ENCODE measurements at places on chromosomes 1 and 21.
A peak's percentile ranks its signal among the peaks of the same experiment; 100 is the strongest.

DNA sequence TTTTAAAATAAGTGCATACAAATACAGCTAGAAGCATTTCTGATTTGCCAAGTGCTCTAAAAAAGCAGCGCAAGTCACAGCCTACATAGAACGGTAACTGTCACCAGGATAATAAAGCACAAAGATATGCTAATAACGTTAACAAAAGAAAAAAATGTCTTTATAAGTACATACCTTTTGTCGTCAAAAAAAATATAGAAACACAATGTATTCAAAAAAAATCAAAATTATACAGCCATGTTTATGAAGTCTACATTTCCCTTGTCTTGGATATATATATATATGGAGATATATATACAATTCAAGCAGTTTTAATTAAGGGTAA, 3.2 kb downstream of the IRF2BP2 start:
- no peak for DNase-seq

DNA sequence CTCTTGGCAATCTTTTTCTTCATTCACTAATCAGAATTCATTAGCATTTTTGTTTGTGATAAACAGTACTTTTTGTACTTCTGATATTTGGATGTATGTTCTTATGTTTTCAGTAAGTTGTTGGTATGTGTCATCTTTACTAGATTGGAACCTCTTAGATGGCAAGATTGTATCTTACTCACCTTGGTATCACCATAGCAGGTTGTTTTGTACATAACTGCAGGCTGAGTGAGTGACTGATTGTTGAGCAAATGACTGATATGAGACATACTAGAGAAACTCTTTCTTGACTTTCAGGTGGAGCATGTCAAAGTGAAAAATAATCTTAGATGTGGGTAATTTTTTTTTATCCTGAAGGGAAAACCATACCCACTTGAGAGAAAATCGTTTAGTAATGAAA, 173.7 kb downstream of the CLEC20A start:
- no peak for DNase-seq

- no peak for DNase-seq
These were observed 8.7 kb downstream of the NFASC start for GRCh38 chr1:204879351-204879750.

GRCh38 chr1:152533327-152533938, 19.2 kb downstream of the CRCT1 start:
- DNase-seq: no peak

- no peak for DNase-seq
These were observed 4.7 kb upstream of the TNFRSF4 start for GRCh38 chr1:1218524-1219200.

DNA sequence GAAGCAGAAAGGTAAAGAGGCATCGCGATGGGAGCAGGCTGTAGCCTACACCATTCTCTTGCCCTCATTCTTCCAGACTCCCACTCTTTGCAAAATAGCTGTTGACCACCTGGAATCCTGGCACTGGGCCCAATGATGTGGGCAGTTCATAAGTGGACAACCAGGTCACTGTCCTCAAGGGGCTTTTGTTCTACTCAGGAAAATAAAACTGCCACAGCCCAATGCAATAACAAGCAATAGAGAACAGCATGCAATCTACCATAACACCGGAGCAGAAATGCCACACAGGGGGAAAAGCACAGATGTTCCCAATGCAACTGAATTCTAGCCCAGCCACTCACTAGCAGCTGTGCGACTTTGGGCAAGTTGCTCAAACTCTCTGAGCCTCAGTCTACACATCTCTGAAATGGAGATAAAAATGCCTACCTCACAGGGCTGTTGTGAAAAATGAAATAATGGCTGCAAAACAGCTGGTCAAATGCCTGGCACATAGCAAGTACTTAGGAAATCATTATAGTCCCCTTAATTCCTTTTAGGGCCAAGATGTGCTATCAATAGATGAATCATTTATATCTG, 56.7 kb downstream of the NENF start:
- no peak for DNase-seq

GRCh38 chr1:108719656-108720435, 7.1 kb downstream of the FNDC7 start:
- DNase-seq: peak; percentile 43

- DNase-seq: peak; percentile 8
These were observed 195.4 kb downstream of the LMX1A start for GRCh38 chr1:165161130-165161529.

DNA sequence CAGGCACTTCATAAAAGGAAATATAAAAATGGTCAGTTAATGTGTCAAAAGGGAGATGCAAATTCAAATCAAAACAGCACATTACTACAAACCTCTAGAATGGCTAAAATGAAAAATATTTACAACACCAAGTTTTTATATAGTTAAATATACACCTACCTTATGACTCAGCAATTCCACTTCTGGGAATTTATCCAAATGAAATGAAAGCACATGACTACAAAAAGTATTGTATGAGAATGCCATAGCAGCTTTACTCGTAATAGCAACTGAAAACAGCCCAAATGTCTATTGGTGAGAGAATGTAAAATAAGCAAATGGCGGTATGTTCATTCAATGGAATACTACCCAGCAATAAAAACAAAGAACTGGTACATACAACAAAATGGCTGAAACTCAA, 175.8 kb upstream of the SPAG17 start:
- no peak for DNase-seq

DNA sequence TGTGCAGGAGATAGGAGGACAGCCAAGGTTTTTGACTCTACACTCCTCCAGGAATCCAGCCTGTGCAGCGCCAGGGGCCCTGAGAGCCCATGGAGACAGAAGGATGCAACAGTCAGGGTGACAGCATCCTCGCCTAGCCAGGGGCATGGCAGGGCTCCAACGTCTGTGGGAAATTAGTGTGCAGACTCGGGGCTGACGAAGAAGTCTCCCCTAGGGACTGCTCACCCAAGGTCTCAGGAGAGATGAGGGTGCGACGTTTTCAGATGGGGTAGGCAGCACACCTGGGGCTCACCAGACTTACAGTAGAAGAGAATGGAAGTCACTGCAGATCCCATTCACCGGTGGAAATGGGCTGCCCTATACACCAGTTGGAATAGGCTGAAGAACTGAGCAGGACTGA, 241.7 kb downstream of the SETD4 start:
- no peak for DNase-seq

DNA sequence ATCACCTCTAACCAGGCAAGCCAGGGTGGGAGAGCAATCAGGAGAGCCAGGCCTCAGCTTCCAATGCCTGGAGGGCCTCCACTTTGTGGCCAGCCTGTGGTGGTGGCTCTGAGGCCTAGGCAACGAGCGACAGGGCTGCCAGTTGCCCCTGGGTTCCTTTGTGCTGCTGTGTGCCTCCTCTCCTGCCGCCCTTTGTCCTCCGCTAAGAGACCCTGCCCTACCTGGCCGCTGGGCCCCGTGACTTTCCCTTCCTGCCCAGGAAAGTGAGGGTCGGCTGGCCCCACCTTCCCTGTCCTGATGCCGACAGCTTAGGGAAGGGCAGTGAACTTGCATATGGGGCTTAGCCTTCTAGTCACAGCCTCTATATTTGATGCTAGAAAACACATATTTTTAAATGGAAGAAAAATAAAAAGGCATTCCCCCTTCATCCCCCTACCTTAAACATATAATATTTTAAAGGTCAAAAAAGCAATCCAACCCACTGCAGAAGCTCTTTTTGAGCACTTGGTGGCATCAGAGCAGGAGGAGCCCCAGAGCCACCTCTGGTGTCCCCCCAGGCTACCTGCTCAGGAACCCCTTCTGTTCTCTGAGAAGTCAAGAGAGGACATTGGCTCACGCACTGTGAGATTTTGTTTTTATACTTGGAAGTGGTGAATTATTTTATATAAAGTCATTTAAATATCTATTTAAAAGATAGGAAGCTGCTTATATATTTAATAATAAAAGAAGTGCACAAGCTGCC, 19.8 kb downstream of the CSF1 start:
- DNase-seq: no peak

DNA sequence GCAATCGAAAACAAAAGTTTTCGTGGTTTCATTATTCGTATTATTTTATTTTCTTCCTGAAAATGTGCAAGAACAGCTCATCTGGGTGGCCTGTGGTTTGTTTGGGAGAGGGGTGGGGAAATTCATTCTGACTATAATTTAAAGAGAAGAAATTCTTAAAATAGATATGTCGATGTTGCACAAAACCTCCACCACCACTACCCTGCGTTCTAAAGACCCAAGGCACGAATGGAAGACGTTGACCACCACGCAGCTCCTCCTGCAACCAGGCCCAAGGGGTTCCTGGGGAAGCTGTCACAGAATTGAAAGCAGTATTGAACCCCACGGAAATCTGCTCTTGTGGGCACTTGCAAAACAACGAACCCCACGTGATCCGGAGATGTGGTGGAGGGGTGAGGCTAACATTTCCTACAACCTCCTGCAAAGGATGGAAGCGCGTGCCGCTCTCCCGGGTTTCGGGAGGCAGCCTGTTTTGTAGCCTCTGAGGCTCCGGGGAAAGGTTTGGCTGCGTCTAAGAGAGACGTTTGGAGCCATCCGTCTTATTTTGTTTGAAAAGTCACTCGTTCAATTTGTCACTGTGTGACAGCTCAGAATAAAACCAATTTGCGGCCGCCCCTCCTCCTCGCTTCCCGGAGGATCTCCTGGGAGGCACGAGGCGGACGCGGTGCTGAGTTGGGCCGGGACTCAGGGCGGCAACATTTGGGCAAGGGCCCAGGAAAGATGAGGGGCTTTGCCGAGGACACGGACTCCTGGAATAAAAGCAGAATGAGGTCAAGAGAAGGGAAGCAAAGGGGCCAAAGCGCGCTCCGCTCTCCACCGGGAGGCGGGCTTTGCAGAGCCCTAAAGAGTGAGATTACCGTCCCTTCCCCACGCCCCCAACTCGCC, 810 bp upstream of the HLX start:
- DNase-seq: peak; percentile 21

- DNase-seq: no peak
These were observed 571 bp upstream of the CAPN9 start for GRCh38 chr1:230746617-230747016.

DNA sequence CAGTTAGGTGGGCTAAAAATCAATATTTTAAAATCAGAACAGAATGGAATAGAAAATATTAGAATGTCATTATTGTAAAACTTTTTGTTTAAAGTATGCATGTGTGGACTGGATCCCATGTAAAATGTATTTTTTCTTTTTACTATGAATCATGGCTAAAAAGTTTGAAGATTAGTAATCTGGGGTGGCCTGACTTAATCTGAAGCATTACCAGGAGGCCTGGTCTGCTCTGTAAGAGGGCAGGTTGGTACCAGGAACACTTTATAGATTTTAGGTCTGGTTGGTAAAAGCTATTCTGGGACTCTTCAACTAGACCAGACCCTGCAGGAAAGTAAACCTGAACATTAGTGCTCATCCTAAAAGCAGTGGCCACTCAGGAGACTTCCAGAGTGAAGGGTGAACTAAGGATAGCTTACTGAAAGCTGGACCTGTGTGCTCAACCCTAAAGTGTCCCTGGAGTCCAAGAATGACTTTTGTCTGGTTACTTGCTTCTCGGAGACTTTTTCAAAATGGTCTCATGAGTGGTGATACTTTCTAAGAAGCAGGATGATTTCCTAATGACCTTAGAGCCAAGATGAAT, 16.5 kb downstream of the RGL1 start:
- no peak for DNase-seq

- DNase-seq: no peak
These were observed 84.9 kb downstream of the VWA5B1 start for GRCh38 chr1:20375563-20375962.

GRCh38 chr1:2091611-2092604, 41.7 kb downstream of the PRKCZ start:
- DNase-seq: peak; percentile 53

DNA sequence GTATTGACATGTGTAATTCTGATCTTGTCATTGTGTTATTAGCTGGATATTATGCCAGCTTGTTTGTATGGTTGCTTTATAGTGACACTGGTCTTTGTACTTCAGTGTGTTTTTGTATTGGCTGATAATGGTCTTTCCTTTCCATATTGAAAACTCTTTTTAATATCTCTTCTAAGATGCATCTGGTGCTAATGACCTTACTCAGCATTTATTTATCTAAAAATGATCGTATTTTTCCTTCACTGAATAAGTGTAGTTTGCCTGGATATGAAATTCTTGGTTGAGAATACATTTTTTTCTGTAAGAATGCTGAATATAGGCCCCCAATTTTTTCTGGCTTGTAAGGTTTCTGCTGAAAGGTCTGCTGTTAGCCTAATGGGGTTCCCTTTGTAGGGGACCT, 465.5 kb upstream of the TMPRSS15 start:
- DNase-seq: no peak

GRCh38 chr1:172779491-172779890, 120.6 kb downstream of the FASLG start:
- DNase-seq: no peak

GRCh38 chr1:184545601-184546000, 158.8 kb downstream of the C1orf21 start:
- DNase-seq: no peak

DNA sequence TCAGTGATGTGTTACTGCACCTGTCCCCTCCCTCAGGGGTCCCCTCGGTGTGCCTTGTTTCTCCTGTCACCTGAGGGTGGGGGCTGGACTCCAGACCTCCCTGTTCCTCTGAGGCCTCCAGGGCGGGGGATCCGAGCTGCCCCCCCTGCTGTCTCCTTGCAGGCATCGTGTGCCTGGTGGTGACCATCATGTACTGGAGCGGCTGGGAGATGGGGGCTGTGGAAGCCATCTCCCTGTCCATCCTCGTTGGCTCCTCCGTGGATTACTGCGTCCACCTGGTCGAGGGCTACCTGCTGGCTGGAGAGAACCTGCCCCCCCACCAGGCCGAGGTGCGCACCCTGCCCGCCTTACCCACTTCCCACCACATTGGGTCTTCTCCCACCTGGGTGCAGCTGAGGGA, 56.4 kb downstream of the DISP3 start:
- no peak for DNase-seq

- no peak for DNase-seq
These were observed 80.3 kb downstream of the SCMH1 start for GRCh38 chr1:41161846-41162245.

- DNase-seq: peak; percentile 20
These were observed 61.4 kb upstream of the LRRN2 start for GRCh38 chr1:204746838-204747442.

DNA sequence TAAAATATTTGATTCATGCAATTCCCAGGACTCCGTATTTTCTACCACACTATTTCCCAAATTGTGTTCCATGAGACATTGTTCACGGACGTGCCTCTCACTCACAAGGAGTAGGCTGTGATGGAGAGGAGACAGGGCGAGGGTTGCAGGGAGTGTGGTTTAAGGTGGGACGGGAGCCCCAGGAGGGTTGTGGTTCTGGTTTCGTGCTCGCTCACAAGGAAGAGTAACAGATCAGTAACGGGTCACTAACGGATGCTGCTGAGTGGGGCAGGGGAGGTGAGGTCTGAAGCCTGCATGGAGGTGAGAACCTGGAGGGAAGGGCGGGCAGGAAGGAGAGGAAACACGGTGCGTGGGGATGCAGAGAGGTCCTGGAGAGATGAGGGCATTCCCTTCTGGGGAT, 28.8 kb downstream of the TFF3 start:
- DNase-seq: no peak

- DNase-seq: no peak
These were observed 6.4 kb downstream of the PBX1 start for GRCh38 chr1:164565357-164565756.

DNA sequence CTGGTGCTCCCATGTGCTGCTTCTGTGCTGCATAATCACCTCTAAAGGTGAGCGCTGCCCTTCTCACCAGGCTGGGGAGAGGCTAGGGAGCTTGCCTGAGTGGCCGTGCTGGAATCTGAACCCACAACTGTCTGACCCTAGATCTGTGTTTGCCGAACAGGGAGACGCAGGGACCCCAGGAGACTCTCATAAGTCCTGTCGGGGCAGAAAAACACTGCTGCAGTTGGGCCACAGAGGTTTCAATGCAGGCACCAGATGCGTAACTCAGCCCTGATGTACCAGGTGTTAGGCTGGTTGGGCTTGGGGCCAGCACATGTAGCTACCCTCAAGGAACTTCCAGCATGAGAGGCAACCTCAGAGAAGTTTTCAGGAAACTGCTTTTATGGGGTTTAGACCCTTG, 49.5 kb upstream of the DMRTB1 start:
- no peak for DNase-seq
